GM12864 (cell line): ENCODE measurements at places on chromosomes 3 and 15.

DNA sequence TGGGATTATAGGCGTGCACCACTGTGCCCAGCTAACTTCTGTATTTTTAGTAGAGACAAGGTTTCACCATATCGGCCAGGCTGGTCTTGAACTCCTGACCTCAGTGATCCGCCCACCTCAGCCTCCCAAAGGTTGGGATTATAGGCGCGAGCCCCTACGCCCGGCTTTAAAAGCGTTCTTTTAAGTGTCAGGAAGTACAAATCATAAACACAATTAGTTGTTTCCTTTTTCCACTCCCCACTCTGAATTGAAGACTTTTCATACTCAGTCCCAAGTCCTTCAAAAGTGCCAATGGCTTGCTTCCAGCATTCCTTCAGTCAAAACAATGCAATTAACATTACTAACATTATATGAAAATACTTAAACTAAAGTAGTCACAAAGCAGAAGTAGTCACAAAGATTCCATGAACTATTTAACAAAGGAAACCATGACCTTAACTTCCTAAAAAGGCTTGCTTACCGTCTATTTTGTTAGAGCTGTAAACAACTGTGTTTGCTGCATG is 8.1 kb downstream of the WDR82 start:
- no peak for DNase-seq

GRCh38 chr3:164658125-164658524 is 420.2 kb downstream of the SI start:
- DNase-seq: no peak

DNA sequence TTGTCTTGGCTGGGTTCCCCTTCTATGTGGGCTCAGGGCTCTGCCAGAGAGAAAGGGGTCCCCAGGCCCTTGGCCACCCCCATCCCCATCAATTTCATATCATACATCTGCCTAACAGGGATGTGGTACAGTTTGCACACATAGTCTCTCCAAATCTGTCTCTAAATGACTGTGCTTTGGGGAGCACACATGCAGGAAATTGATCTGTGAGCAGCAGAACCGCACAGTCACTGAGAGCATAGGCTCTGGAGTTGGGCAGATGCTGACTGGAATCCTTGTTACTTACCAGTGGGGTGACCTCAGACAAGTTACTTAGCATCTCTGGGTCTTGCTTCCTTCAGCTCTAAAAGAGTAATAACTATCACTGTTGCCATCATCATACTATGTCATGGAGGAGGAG is 273.9 kb downstream of the ABHD5 start:
- DNase-seq: no peak

GRCh38 chr3:148970271-148970670 is 21.1 kb upstream of the GYG1 start:
- no peak for DNase-seq
